ENCODE measurements at places on chromosomes 13 and 19. TPM values are rescaled to one million over a fixed set of nuclear protein-coding genes. Genes with fewer than 3 reads are reported as not detected.
A peak's percentile ranks its signal among the peaks of the same experiment; 100 is the strongest.

GNG14 gene
- not detected for total RNA-seq

IGSF23 gene
- not detected for total RNA-seq

URAD gene
- not detected for total RNA-seq

DNA sequence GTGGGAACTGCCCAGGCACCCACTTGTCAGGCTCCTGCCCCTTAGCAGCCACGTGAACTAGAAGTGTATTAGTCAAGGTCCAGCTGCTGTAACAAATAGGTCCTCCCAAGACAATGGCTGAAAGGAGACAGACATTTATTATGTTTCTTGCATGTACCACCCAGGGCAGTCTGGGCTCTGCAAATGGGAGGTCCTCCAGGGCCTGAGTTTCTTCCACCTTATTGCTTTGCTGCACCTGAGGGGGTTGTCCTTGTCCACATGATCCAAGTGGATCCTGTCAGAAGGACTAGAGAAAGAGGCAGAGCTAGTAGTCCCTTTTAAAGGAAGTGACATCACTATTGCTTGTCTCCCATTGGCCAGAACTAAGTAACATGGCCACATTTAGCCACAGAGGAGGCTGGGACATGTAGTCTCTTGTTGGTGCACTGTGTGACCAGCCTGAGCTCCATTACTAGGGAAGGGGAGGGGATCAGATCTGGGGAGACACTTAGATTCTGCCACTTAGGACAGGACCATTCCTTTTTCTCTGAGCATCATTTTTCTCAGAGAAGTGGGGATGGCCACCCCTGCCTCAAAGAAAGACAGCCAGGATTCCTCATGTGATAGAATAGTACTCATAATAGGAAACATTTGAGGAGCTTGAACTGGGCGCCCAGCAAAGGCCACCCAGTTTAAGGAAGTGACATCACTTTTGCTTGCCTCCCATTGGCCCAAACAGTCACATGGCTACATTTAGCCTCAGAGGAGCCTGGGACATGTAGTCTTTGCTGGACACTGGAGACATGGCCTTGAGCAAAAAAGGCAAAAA, 15.1 kb downstream of the CC2D1A start:
- DNase-seq: peak; percentile 51

DNA sequence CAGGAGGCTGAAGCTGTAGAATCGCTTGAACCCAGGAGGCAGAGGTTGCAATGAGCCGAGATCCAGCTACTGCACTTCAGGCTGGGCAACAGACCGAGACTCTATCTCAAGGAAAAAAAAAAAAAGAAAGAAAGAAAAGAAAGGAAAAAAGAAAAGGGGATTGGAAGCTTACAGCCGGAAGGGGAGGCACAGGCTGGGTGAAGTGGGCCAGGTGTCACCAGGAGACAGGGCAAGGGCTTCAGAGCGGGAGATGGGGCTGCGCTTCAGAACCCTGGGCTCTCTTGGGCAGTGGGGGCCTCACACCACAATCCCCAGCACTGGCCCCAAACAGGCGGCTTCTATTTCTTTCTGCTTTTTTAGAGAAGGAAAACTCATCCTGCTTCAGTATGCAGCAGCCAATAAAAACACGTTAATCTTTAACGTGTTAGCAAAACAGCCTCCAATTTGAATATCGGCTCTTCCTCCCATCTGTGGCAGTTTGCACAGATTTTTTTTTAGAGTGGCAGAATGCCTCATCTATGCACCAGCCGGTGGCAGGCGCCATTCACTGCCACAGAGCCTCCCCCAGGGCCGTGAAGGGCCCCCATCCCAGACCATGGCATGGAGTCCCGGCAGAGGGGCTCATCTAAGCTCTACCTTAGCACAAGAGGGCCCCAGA, 46.6 kb upstream of the C19orf12 start:
- DNase-seq: no peak

DNA sequence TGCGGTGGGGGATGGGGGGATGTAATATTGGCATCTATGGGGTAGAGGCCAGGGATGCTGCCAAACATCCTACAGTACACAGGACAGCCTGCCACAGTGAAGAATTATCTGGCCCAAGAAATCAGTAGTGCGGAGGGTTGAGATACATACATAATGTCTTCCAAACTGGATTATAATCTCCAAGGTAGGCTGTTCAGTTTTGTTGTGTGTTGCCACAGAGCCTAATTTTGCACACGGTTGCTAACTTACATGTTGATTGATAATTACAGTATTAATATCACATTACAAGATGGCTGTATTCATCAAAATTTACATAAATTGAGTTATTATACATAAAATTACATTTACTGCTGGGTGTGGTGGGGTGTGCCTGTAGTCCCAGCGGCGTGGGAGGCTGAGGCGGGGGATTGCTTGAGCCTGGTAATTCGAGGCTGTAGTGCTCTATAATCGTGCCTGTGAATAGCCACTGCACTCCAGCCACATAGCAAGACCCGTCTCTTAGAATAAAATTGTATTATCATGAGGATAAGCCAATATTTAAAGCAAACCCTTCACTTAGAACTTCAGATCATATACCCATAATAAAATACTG, 8.1 kb downstream of the POMP start:
- no peak for DNase-seq

GRCh38 chr13:44263751-44264620, 109.6 kb upstream of the SERP2 start:
- DNase-seq: peak; percentile 19

DNA sequence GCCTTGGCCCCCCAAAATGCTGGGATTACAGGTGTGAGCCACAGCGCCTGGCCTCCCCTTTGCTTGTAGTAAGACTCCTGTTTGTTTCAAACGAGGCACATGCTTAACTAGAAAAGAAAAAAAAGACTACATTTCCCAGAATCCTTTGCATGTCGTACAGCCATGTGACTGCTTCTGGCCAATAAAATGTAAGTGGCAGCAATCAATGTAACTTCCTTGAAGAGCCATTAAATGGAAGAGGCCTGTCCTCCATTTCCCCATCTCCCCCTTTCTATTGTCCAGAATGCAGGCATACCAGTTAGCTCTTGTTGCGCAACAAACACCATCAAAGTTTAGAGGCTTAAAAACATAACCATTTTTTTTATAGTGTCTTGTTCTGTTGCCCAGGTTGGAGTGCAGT, 10.4 kb upstream of the GPR32 start:
- DNase-seq: no peak

DNA sequence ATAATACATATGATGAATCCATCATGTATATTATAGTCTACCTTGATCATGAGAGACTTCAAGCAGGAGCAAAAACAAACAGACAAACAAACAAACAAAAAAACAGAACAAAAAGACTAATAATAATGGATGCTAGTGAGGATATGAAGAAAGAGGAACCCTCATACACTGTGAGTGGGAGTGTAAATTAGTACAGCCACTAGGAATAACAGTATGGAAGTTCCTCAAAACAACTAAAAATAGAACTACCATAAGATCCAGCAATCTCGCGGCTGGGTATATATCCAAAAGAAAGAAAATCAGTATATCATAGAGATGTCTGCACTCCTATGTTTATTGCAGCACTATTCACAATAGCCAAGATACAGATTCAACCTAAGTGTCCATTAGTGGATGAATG, 7.0 kb upstream of the DLEU7 start:
- DNase-seq: no peak

Measured in mammary epithelial cell (primary cell).